NCI-H524 (cell line): ENCODE measurements at places on chromosomes 4 and X.

- DNase-seq = no peak
Observed at GRCh38 chr4:19030536-19030935, 1009.0 kb upstream of the LCORL start.

GRCh38 chr4:18938343-18939099 is 917.0 kb upstream of the LCORL start:
- DNase-seq = no peak

- DNase-seq = no peak
Observed at GRCh38 chr4:7781366-7781765, 158.3 kb downstream of the AFAP1 start.

DNA sequence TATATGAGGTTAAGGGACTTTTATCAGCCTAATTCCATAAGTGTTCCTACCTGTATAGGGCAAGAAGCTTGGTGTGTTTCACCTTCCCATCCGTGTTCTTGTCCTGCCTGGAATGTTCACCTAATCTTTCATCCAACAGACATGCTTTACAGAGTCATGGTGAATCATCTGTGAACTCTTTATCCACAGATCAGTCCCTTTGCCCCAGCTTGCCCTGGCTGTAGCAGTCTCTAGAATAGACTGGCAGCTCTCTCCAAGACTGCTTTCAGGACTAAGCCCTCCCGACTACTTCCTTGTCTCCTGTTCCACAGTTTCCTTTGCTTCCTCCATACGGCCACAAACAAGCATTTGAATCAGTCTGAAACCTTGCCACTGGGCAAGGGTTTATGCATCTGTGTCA is 177.9 kb upstream of the IL15 start:
- DNase-seq = no peak

DNA sequence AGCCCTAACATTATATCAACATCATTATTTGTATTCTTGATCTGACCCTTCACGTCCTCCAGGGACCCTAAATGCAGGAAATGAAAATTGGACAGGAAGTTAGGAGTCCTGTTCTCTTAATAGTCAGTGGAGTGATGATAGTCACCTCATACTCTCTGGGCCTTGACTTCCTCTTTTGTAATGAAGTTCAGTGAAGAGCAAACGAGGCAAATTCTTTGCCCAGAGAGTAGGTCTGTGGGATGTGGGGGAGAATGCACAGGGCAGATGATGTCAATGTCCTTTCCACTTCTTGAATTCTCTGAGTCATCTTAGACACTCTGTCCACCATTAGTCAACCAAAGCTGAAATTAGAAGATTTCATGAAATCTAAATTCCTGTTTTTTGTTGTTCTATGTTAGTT is 17.1 kb upstream of the GPRIN3 start:
- DNase-seq = no peak

- DNase-seq = no peak
Observed at GRCh38 chr4:75909405-75909804, 7.2 kb upstream of the PPEF2 start.

DNA sequence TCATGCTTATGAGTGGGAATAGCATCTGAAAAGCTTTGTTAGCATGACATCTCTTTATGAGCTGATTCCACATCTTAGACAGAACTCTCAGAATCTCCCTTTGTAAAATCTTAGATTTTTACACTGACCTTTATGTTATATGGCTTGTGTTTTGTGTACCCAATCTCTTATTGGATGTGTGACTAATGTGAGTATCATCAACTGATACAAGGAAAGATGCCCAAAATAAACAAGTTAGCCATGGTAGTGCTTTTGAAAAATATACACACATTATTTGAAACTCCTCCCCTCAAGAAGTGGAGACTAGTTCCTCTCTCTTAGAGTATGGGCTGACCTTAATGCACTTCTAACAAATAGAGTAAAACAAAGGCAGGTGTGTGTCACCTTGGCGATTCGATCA is 160.1 kb upstream of the NRK start:
- no peak for DNase-seq

- DNase-seq = peak; percentile 2
Observed at GRCh38 chrX:54786967-54787366, 11.1 kb downstream of the ITIH6 start.

- DNase-seq = no peak
Observed at GRCh38 chr4:60780874-60781273, 419.3 kb upstream of the ADGRL3 start.

GRCh38 chrX:133175162-133175561 is 43.0 kb downstream of the TFDP3 start:
- no peak for DNase-seq

DNA sequence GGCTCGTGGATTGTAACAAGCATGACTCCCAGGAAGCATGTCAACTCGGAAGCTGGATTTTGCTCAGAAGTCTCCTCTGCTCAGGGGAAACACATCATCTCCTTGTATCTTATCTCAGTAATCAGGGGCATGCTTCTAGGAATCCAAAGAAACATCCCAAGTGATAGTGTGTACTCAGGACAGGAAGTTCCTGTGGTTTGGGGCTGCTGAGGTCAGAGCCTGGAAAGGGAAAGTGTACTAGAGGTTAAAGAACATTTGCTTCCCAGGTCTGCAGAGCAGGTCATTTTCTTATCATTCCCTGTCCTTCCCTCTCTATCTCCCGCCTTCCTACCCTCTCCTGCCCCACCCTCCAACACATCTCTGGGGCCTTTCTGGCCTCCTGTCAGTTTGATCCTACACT is 38.8 kb downstream of the SLC34A2 start:
- DNase-seq = no peak

DNA sequence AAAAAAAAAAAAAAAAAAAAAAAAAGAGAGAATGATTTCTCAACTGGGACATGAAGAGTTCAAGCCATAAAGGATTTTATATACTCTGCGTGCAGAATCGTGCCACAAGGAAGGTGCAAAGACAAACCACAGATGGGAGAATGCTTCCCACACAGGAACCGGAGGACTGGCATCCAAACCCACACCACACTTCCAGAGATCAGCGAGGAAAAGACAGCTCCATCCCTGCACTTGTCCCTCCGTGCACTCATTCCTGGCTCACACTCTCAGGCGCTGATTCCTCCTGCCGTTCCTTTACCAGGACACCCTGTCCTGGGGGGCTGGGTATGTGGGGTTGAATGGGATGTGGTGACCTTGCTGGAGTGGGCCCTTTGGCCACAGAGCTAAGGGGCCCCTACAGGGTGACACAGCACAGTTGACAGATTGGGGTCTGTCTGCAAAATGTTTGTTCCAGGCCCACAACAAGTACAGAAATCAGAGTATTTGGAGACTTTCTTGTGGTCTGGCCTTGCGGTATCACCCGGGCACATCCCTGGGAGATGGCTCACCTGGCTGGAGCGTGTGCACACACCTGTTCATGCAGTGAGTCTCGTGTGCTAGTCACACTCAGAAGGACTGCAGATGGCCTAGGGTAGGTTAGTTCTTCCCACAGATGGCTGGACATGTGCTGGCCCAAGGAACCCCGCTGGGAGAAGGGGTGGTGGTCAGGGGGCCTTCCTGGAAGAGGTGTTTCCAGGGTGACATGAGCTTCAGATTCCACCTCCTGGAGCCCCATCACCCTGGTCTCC is 55.4 kb upstream of the GPR78 start:
- DNase-seq = no peak

- DNase-seq = no peak
Observed at GRCh38 chrX:723781-724180, 93.2 kb downstream of the SHOX start.

DNA sequence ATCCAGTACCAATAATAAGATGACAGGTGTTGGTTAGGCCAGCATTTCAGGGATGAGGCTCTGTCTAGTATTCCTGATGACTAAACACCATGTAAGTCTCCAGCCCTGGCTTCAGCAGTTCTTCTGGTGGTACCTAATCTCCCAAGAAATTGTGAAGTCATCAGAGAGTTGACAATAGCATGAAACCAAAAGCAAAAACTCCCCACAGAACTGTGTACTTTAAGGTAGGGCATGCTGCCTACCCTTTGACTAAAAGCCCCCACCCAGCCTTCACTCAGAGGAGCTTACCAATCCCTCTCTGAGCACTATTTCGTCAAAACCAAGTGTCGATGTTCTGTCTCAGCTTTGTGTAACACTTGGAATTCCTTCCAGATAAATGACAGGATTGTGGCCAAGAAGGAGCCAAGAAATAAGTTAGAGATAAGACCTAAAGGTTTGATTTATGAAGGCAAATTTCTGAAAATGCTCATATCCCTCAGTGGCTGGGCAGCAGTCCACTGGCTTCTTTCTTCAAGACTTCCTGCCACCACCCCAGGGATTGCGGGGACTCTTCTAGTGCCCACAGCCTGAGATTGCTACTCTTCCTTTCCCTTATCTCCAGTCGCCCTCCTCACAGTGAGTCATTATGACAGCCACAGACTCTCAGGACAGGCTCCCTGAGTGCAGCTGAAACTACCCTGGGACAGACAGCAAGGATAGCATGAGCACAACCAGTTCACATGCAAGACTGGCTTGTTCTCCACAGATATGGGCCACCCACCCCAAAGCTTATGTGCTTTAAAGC is 67.3 kb upstream of the LHFPL1 start:
- no peak for DNase-seq

DNA sequence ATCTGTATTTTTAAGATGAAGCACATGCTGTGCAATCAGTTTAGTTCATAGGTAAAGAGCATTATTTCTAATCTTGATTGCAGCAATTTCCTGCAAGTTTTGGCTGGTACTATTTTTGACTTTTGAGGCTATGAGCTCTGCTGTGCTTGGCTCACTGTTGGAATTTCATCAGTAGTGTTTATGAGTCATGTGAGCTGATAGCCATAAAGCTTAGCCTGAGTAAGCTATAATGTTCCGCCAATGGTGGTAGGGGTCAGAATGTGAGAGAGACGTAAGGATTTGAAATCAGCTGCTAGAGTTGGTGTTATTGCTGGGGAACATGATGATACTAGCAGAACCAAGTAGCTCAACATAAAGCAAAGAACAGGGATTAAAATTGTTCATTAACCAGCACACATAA is 590.9 kb upstream of the GNPDA2 start:
- DNase-seq = no peak

DNA sequence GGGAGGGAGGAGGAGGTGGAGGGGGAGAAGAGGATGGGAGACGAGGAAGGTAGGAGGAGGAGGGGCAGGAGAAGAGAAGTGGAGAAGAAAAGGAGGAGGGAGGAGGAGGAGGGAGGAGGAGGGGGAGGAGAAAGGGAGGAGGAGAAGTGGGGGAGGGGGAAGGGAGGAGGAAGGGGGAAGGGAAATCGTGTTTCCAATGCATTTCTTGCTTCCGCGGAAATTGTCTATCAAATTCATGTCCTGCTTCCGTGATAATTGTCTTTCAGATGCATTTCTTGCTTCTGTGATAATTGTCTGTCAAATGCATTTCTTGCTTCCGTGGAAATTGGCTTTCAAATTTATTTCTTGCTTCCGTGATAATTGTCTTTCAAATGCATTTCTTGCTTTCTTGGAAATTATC is 43.3 kb downstream of the CRLF2 start:
- DNase-seq = no peak

DNA sequence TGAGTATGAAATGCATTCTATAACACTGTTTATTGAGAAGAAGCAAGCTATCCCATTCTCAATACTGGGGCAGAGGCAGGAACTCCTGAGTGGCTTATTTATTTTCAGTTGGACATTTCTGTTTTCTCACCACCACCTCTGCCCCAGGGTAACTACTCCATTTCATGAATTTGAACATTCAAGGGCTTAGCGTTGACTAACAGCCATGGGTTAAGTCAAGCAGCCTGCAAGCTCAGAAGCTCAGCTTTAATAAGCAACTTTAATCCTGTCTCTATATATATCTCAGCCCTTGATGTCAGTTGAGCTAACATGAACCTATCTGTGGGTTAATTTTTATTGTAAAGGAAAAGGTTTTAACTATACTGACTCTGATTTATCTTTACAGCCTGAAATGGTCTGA is 93.8 kb downstream of the MBNL3 start:
- no peak for DNase-seq

DNA sequence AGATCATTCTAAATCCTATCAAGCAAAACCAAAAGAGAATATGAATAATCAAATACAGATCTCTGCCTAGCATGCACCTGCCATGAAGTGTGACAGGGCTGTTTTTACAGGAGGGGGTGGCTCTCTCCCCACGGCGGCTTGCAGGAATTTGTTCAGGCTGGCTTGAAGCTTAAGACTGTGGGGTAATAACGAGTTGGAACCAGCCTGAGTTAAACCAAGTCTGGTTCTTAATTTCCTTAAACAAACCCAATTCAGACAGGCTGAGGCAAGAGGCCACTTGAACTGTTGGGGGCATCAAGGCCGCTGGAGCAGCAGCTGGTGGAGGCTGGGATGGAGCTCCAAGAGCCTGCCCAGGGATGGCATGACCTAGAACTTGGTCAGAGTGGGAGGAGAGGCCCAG is 45.1 kb upstream of the LGI2 start:
- DNase-seq = no peak

DNA sequence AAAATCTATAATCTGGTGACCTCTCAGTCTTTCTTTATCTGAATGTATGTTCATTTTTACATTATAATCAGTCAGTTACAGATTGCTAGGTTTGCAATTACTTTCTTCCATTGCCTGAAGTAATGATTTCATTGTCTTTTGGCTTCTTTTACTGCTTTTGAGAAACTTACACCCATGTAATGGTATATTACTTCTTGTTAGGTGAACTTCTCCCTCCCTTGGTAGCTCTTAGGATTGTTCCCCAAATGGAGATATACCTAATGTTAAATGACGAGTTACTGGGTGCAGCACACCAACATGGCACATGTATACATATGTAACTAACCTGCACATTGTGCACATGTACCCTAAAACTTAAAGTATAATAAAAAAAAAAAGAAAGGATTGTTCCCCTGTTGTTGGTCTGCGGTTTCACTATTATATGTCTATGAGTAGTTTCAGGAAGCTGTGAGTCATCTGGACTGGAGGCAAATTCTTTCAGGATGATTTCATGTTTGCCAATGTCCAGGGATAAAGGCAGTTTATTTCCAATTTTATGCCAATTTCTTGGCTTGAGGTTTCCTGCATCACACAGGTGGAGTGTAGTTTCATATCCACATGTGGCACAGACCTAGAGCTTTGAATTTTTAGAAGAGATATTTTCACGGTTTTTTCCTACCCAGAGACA is 21.8 kb downstream of the SPANXC start:
- no peak for DNase-seq

DNA sequence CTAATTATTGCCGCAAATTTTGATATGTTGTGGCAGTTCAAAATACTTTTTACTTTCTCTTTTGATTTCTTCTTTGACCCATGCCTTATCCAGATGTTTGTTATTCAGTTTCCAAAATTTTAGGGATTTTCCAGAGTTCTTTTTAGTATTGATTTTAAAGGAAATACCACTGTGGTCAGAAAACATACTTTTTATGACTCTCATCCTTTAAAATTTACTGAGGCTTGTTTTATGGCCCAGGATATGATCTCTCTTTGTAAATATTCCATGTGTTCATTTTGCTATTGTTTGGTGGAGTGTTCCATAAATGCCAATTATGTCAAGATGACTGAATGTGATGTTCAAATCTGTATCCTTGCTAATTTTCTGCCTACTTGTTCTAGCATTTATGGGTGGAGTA is 272.3 kb upstream of the DIPK2B start:
- no peak for DNase-seq

- no peak for DNase-seq
Observed at GRCh38 chrX:3806630-3807029, 93.2 kb upstream of the PRKX start.
